ENCODE measurements at places on chromosomes 4 and X.

DNA sequence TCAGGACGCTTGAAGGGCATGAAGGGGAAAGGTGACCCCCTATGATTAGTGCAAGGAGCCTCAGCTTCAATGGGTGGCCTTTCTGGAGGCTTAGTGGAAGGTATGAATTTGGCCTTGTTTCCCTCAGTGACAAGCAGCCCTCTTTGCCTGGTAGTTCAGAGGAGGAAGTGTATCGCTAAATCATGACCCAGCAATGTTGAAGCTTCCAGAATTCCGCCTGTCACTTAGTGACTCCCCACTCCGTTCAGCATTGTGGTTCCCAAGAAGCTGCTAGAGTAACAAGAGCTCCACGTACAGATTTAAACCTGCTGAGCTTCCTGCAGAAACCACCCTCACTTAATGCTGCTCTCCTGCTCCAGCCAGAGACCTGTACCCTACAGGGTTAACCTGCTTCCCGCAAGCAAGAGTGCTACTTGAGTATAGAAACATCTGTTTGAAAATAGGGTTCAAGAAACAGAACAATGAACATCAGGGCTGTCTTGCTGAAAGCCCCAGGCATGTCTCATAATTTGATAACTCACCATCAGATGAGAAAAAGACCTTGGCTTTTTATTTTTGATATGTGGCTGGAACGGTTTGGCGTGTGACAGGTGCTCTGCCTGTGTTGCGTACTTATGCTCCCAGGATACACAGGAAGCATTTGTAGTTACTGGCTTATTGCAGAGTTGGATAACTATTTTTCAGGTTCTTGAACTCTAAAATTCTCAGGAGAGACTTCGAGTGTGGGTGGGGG lies 105.2 kb downstream of the UCHL1 start:
- peak; percentile 45 for DNase-seq

GRCh38 chr4:168713253-168713652 lies 216.4 kb downstream of the PALLD start:
- DNase-seq, result no peak

- DNase-seq, result no peak
These were observed 261.8 kb downstream of the CAMK2D start for GRCh38 chr4:113499696-113500095.

DNA sequence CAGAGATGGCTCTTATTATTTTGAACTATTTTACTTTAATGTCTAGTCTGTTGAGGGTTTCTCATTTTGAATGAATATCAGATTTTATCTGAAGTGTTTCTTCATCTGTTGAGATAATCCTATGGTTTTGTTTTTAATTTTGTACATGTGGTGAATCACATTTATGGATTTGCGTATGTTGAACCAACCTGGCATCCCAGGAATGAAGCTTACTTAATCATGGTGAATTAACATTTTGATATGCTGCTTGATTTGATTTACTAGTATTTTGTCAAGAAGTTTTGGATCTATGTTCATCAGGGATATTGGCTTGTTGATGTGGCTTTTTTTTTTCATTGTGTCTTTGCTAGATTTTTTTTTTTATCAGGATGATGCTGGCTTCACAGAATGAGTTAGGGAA lies 2390.9 kb downstream of the PCDH7 start:
- no peak for DNase-seq

GRCh38 chr4:38491854-38492478 lies 172.0 kb upstream of the KLF3 start:
- DNase-seq, result no peak

GRCh38 chr4:154361450-154361849 lies 130.1 kb downstream of the DCHS2 start:
- no peak for DNase-seq

GRCh38 chrX:10356979-10357378 lies 200.2 kb downstream of the CLCN4 start:
- no peak for DNase-seq

DNA sequence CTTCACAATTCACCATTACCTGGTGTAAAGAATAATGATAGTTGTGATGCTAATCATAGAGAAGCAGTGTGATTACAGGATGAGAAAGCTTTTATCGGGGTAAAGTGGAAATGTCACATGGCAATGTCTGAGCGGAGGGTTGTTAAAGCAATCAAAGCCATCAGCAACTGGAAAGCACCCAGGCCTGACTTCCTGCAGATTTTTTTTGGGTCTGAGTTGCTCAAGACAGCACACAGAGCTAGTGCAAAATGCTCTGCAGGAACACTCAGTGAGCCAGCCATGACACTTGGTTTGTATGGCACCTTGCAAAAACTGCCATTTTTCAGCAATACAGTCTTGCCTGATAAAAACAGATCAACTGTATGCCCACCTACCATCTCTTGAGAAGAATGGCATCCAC lies 152.9 kb downstream of the COL4A6 start:
- DNase-seq, result no peak

DNA sequence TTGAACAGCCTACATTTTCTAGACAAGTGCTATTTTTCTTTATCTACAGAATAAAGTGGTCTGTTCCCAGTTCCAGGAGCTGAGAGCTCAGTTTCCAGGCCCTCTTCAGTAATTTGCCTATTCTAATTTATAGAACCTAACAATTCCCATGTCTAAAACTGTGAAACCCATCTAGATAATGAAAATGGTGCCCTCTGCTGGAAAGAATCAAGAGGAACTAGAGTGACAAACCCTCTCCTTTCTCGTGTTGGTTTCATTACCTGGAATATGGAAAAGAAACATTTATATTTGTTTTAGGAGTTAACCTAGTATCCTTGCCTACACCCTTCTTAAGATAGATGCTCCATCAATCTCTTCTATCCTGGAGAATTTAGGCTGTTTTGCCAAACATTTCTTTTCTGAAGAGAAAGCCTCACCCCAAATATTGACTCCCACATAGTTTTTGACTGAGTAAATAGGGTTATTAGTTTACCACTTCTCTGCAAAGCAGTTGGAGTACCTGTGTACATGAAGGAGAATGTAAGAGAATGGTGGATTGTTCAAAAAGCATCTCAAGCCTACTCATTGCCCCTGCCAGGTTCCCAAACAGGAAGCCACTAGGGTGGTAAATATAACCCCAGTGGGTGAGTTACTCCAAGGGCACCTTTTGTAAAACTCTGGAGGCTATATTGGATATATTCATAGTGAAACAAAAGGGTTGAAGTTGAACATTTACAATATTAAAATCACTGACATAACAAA lies 121.6 kb downstream of the RASL11B start:
- DNase-seq, result peak; percentile 69

DNA sequence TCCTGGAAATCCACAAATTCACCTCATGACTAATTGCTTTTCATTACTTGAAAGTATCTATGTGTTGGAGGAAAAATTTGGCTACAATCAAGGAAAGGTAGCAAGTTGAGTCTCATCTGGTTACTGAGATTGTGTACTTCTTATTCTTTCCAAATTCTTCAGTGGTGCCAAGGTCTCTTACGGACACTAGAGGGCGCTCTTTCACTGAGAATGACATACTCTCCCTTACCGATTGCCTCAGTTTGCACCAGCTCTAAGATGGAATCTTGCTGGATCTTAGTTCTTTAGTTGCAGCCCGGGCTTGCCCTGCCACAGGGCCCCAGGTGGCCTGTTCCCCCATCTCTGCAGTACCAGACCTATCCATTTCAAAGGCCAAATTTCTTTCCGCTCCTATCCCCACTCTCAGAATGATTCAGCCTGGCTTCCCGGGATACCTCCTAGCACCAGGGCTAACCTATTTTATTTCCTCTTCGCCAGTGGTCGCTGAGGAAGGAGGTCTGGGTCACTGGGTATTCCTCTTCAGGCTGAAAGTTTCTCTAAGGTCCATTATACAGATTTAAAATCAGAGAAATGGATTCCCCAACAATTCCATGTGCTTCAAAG lies 24.6 kb upstream of the GPR50 start:
- DNase-seq, result peak; percentile 51
